ENCODE measurements at places on chromosomes 12 and 14.
A peak's percentile ranks its signal among the peaks of the same experiment; 100 is the strongest.

DNA sequence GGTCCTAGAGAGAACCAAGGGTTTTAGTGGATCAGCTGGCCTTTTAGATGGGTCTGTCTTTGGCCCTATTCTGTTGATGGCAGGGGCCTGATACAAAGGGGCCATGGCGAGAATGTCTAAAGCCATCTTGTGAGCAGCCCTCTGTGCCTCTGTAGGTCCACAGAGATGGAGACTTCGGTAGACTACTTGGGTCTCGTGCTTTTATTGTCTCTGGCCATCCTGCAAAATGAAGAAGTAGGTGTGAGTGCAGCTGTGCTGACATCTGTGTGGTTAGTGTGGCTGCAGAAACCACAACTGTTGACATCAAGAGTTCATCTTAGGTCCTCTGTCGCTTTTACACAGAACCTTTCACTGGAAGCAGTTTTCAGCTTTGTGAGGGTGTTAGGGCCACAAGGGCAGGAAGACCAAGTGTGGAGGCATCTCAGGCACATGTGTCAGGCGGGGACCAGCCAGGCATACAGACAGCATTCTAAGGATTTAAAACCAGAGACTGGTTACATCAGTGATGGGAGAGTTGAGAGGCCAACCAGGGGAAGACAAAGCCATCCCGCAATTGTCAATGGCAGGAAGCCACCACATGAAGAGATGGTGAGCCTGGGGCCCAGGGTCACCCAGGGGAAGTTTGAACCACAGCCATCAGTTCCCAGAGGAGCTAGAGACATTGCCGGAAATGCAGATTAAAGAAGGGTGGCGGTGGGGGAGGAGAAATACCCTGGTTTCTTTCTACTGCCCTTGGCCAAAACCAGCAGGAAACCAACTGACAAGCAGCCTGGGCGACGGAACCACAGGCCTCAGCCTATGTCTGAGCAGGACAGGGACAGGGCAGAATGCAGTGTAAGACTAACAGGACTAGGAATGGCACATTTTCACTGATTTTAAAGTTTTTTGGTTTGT is 13.0 kb upstream of the TPCN1 start:
- peak; percentile 28 for DNase-seq

- DNase-seq = no peak
Measured at GRCh38 chr12:62977418-62977817, 42.5 kb upstream of the PPM1H start.

GRCh38 chr12:68175557-68176061 is 16.1 kb upstream of the IFNG start:
- no peak for DNase-seq

GRCh38 chr14:104359301-104359968 is 220.1 kb upstream of the C14orf180 start:
- DNase-seq = no peak

- no peak for DNase-seq
Measured at GRCh38 chr14:52730709-52731111, 744 bp downstream of the STYX start.

DNA sequence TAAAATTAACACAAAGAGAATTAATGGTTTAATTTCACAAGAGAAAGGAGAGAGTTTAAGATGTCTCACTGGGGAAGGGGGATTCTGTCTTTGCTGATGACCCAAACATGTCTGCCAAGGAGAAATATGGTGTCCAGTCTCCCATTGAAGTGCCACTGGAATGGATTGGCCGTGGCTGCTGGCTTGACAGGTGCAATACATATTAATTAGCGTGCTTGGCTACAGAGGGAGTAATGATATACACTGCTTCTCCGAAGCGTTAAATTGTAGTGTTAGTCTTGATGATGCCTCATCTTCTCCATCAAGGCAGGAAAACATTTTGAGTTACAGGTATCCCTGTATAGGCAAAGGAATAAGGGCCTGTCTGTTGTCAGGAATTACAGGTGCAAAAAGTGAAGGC is 393.4 kb upstream of the TMPO start:
- no peak for DNase-seq

GRCh38 chr14:96246539-96246847 is 9.5 kb upstream of the BDKRB1 start:
- DNase-seq = no peak

- no peak for DNase-seq
Measured at GRCh38 chr14:34671716-34672115, 41.8 kb upstream of the SNX6 start.

- no peak for DNase-seq
Measured at GRCh38 chr14:97415907-97416306, 618.7 kb downstream of the VRK1 start.

- DNase-seq = no peak
Measured at GRCh38 chr12:94689002-94689645, 38.8 kb upstream of the TMCC3 start.

DNA sequence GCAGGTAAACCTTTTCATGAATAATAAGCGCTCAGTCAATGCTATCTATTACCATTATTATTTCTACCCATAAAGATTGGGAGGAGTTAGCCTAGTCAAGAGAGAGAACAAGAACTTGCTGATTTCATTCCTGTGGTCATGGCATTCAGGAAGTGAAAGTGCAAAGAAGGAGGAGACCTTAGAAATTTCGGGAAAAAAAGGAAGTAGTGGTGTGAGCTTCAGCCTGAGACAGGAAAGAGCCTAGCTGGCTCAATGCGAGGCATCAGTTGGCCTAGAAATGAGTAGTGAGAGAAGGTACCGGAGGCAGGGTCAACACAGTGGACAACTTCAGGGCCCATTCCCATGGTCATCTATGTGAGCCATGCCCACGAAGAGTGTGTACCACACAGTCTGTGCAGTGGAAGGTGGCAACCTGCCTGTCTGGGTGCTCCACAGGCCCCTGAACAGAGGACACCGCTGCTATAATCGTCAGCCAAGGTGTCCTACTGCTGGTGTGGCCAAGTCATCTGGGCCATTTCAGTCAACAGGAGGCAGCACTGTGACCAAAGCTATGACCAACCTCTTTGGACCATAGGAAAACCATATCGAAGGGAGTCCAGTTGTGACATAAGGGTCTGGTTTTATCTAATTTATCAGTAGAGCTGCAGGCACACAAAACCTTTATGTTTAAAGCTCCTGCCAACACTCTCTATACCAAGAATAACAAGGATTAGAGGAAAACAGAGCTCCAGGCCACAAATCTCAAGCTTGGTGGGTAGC is 16.2 kb upstream of the STON2 start:
- no peak for DNase-seq

- no peak for DNase-seq
Measured at GRCh38 chr12:80713419-80713818, 3.3 kb upstream of the MYF5 start.

DNA sequence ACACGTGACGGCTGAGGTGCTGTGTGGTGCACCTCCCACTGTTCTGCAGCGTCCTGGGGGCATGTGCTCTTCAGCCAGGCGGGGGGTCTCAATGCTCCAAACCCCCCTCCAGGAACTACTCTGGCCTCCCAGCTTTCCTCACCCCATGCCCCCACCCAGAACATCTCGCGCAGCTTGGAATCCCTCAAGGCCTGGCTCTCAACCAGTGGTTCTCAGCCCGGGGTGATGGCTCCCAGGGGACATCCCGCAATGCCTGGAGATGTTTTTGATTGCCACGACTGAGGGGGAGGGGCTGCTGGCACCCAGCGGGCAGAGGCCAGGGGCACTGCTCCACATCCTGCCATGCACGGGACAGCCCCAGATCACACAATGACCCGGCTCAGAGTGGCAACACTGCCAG is 78.9 kb upstream of the DICER1 start:
- no peak for DNase-seq

DNA sequence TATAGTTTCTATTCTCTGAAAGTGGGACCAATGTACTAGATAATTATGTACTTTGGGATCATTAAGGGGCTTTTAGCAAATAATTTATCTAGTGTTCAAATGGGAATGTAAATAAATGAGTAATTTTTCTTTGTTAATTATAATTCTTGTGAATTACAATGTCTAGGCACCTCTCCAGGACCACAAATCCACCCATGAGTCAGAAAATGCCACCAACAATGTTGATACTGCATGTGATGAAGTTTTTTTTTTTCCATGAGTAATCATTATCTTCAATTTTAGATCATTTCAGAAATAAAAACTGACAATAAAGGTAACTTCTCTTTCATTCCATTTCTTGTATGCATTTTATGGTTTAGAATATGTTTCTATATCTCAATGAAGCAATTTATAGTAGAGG is 470.3 kb downstream of the VRK1 start:
- DNase-seq = no peak

- DNase-seq = no peak
Measured at GRCh38 chr12:125089083-125089482, 23.8 kb downstream of the AACS start.

GRCh38 chr12:51687177-51687576 is 96.1 kb downstream of the SCN8A start:
- no peak for DNase-seq

- no peak for DNase-seq
Measured at GRCh38 chr12:113268136-113268535, 46.9 kb downstream of the TPCN1 start.

GRCh38 chr12:89571491-89572195 is 45.8 kb upstream of the POC1B start:
- no peak for DNase-seq

GRCh38 chr12:113232840-113233585 is 11.7 kb downstream of the TPCN1 start:
- no peak for DNase-seq

GRCh38 chr14:101827286-101827685 is 65.8 kb downstream of the PPP2R5C start:
- no peak for DNase-seq

DNA sequence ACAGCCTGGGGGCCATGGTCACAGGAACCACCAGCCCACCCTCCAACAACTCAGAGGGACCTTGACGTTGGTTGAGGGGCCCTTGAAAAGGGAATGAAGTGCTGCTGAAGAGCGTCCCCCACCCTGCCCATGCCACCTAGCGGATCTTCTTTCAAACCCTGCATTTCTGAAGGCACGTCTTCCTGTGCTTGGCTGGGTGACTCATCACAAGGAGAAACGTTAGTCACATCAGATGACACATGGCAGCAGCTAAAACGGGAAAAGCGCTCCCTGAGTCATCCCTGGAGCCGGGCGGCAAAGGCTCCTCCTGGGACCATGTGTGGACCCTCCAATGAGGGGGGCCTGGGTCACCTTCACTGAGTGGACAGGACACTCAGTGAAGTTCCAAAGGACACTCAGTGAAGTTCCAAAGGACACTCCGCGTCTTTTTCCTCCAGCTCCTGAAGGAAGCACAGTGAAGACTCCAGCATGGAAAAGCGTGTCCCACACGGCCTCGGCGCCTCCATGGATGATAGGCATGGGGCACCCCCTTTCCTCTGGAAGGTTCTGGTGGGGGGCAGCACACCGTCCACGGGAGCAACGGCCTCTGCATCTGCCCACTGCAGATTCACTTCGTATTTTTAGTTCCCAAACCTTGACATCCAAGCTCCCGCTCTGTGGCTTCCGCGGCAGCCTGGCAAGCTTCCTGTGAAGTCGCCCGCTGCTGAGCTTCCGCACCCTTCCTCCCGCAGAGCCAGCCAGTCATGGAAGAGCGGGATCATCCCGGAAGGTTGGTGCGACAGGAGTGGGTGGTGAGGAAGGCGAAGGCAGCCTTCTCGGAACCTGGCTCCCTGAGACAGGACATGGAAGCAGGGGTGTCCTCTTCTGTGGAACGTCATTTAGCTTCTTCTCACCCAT is 383.4 kb downstream of the VRK1 start:
- no peak for DNase-seq

- DNase-seq = no peak
Measured at GRCh38 chr14:90698379-90698869, 117.8 kb downstream of the TTC7B start.

- no peak for DNase-seq
Measured at GRCh38 chr12:107650977-107651376, 34.6 kb upstream of the PWP1 start.

DNA sequence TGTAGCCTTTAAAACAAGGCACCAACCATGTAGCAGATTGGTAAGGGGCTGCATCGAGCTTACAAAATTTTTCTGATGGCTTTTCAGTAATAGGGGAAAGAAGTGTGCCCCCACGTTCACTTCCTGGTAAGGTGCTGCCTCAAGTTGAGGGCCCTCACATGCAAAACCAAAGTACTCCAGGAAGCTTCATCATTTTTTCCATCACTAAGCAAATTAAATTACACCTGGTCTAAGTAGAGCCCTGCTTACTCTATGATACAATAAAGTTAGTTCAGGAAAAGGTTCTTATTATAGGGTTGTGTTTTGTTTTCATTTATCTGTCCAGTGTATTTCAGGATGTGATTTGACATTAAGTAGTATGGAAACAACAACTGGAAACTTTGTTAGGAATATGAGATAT is 15.0 kb upstream of the AKAP5 start:
- DNase-seq = no peak

DNA sequence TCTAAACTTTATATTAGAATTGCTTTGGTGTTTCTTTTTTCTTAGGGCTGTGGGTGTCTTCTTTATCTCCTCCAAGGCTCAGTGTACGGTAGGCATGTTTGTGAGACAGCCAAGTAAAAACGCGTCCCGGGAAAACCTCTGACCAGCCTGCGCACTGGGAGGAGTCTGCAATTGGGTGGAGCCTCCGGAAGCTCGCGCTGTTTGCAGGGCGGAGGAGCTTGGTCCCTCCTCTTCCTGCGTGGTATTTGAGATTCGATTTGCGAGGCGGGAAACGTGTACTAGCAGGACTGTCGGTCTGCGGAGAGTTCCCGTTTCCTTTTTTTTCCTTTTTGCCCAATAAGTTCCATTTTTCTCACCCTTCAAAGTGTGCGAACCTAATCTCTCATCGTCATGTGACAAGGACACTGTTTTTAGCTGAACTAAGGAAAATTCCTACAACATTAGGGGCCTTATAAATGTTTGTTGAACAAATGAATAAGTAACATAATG is 182.1 kb upstream of the OTX2 start:
- DNase-seq = no peak

DNA sequence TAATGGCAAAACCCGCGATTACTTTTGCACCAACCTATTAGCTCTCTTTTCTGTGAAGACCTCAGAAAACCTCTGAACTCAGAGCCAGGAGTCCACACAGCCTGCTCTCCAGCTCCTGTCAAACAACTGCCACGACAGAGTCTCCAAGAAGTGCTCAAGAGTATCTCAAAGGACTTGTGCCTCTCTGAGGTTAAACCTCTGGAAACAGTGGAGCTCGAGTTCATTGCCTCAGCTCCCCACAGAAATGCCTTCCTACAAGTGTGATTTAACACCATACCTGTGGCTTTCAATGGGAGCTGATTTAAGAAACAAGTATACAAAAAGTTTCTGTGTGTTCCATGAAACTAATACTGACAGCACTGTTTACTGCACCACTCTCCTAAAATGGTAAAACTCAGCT is 20.1 kb downstream of the ACTN1 start:
- DNase-seq = no peak

- DNase-seq = no peak
Measured at GRCh38 chr12:6274231-6275221, 36.0 kb upstream of the PLEKHG6 start.

- no peak for DNase-seq
Measured at GRCh38 chr14:82642425-82642824, 1108.8 kb upstream of the SEL1L start.

GRCh38 chr14:102508774-102509745 is 516 bp downstream of the ANKRD9 start:
- no peak for DNase-seq

DNA sequence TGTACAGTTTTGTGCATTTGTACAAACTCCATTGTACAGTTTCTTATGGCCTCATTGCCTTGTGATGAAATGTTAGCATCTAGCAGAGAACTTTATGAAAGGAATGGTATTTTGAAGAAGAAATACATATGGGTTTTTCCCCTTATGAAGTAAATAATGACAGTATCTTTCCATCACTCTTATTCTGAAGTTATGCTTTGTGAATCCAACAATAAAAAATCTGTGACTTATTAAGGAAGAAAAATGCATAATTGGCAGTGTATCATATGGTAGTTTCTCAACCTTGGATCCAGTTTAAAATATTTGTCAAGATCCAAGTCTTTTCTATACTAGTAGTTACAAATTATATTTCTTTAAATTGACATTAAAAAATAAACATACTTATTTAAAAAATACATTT is 859.1 kb upstream of the FLRT2 start:
- DNase-seq = no peak
